ENCODE measurements at places on chromosomes 1 and 21.
A peak's percentile ranks its signal among the peaks of the same experiment; 100 is the strongest.

- DNase-seq, result no peak
These were observed 26.9 kb downstream of the SORT1 start for GRCh38 chr1:109370712-109371340.

GRCh38 chr1:201883266-201883665 is 5.4 kb upstream of the SHISA4 start:
- DNase-seq, result no peak

DNA sequence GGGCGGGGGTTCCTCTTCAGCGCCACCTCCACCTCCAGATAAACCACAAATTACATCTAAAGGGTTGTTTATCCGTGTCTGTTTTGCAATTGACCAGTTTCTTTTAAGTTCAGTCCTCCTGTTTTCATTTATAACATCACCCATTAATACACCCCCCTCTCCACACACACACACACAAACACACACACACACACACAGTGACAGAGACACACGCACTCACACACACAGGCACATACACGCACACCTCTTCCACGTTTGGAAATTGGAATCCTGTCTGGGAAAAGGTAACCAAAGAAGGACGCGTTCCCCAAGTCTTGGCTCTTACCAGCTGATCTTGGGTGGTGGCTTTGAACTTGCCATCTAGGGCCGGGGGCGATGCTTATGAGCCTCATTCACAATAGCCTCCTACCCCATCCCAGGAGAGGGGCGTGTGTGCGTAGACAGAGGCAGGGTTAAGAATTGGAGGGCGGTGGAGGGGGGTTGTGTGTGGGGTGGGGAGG is 442 bp upstream of the CSMD2 start:
- DNase-seq, result no peak

DNA sequence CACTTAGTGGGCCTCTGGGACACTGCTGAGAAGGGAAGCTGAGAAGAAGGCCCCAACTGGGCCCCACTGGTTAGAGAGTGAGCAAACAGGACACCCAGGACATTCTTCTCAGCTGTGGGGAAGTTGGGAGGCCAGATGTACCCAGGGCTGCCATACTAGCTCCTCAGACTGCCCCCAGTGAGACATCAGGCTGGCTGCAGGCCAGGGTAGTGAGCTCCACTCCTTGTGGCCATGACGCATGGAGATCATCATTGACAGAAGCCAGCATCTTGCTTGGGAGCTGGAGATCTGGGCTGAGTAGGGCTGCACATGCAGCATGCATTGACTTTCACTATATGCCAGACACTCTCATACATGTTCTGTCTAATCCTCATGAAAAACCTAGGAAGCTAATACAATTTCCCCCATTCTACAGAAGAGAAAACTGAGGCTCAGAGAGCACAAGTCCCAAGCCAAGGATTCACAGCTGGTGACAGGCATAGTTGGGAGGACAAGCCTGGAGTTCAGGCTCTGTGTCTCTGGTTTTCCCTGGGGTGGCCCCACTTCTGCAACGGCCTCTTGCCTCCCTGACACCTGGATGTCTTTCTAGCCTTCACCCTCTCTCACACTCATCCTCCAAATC is 24.1 kb upstream of the MYCL start:
- no peak for DNase-seq

DNA sequence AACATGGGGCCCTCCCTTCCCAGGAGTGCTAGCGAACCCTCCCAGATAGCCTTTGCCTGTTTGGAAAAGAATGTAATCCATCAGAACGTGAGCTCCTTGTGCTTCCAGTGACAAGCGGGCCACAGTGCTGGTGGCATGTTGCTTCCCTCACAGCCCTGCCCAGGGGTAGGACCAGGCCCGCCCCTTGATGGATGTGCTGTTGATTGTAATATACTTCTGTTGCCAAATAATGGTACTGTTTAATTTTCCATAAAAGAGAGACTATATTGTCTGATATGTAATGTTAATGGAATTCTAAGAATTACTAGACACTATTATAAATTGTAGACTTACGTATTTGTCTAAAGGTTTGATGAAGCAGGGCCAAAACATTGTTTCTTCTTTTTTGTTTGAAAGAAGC is 16.4 kb downstream of the ATP5PO start:
- no peak for DNase-seq

GRCh38 chr1:203026666-203027663 is 674 bp downstream of the PPFIA4 start:
- no peak for DNase-seq

DNA sequence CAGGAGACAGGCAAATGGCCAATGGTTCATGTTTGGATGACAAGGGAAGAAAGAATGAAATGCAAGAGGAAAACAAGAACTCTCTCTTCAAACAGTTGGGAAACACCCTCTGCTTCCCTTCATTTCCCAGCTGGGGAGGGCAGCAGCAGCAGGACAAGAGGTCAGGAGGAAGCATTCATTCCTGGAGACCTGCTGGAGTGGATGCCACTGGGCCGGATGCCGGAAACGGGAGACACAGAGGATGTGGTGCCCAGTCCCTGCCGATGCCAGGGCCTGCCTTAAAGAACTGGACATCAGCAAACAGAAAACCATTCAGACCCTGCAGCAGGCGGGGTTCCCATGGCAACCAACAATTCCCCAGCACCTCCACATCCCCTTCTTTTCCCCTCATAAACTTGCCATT is 102.3 kb upstream of the ZNF648 start:
- peak; percentile 58 for DNase-seq

GRCh38 chr1:155931332-155932038 is 2.7 kb downstream of the KHDC4 start:
- no peak for DNase-seq

- peak; percentile 56 for DNase-seq
These were observed 4.3 kb upstream of the NADK start for GRCh38 chr1:1782399-1783221.

DNA sequence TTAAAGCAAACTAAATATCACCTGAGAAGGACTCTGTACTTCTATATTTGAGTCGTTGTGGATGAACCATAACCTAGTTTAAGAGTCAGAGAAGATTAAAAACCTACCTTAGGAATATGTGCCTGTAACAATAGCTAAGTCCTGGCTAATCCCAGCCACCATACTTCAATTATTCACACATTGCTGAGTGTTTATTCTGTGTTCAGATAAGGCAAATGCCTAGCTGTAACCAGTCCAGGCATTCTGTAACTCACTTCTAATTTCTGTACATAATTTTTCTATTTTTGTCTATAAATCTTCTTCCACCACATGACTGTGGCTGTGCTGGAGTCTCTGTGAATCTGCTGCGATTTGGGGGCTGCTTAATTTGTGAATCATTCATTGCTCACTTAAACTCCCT is 441.9 kb upstream of the ADAMTS5 start:
- no peak for DNase-seq

DNA sequence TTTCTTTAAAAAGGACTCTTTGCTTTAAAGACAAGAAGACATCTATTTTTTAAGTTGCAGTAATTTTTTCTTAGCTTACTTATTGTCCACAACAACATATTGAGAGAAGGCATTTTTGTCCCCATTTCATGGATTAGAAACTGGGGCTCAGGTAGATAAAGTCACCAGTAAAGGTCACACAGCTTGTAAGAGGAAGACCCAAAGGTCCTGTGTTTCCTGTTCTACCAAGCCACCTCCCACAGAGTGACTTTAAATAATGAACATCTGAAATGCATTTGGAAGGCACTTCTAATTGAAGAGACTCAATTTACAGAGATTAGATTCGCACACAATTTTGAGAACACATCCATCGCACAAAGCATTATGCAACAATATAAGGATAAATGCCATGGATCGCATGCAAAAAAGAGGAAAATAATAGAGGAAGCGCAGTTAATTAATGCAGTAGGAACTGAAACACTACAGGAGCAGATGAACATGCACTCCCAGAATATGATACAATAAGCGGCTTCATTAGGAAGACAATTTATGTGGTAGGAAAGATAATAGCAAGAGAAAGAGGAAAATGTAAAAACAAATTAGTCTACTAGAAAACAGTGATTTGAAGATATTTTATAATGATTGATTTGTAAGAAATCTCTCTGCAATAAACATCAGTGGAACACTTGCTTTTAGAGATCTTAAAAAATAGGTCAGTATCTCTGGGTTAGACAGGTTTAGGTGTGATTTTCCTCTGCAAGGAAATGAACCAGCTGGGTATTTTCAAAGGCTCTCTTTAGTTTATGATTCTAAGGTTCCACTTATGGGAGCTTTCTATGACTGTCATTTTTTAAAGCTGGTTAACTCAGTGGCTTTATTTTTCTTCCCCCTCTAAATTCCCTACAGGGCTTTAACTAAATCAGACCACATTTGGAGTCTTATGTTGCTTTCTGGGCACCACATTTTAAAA is 27.1 kb upstream of the CD2 start:
- DNase-seq, result no peak

DNA sequence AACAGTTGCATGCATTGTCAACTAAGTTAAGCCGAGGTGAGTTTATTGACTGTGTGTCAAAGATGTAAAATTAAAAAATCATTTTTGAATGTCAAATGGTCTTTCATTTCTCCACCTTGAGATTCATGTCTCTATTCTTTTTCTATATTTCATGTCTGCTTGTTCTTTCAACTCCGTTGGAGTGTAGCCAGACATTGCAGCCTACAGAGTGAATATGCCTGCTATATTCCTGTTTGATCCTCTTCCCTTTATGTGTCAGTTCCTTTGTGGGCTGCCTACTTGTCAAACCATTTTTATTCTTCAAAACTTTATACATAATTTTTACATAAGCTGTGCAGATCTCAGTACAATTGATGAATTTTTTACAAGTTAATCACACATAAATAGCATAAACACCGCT is 1325.8 kb upstream of the PRMT6 start:
- DNase-seq, result no peak

DNA sequence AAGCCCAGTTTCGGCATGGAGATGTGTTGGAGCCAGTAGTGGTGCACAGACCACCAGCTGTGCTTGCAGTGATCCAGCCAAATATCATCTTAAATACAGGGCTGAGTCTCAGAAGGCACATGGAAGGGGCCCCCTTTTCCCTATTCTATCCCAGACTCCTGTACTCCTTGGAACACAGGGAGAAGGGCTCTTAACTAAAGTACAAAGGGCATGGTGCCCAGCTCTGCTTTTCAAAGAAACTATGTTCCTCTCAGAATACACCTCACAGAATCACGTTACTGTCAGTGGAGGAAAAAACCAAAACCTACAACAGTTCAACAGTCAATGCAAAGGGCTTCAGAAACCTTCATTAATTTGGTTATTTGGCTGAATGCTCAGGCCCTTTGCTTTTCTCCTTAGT is 180.6 kb upstream of the C1orf105 start:
- DNase-seq, result no peak

DNA sequence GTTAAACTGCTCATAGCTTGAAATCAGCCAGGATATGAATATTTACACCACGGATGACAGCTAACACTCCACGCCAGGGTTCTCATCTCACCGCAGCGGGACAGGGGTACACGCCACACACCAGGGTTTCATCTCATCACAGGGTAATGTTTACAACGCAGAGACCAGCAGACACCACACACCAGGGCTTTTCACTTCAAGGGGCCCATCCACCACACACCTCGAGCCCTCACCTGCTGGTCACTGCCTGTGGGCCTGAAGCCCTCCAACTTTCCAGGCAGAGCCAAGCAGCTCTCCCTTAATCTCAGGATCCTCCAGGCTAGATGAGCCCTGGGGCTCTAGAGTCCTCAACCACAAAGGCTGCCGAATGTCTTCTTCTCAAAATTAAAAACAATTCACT is 1.3 kb upstream of the KRTAP10-12 start:
- DNase-seq, result no peak

DNA sequence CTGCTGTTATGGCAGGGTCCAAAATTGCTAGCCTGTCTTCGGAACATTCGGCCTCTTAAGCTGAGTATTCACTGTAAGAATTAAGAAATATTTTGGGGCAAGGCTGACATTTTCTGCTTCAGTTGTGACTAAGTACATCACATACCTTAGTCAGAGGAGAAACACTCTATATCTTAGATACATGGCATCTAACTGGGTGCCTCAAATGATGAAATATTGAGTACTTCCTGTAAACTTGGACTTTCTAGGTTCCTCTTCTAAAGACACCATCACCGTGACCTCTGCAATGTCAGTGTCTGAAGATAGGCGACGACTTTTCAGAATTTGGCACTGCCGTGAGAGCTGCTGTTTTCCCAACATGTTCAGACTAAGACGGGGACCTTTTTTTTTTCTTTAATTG is 65.6 kb downstream of the PCBP3 start:
- no peak for DNase-seq

DNA sequence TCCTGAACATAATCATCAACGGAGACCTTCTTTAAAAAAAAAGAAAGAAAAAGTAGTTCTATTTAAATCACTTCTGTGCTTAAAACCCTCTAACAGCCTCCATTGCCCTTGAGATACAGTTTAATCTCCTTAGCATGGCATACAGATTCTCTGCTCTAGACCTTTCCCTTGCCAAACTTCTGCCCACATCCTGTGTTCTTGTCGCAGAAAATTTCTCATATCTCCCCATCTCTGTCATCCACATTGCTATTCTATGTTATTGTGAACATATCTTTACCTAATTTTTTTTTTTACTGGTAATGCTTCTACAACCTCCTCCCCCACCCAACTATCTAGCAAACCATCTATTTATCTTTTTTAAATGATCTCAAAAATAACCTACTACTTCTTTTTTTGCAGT is 135.7 kb upstream of the PROX1 start:
- DNase-seq, result no peak

GRCh38 chr1:22452481-22452957 is 868 bp downstream of the ZBTB40 start:
- no peak for DNase-seq

DNA sequence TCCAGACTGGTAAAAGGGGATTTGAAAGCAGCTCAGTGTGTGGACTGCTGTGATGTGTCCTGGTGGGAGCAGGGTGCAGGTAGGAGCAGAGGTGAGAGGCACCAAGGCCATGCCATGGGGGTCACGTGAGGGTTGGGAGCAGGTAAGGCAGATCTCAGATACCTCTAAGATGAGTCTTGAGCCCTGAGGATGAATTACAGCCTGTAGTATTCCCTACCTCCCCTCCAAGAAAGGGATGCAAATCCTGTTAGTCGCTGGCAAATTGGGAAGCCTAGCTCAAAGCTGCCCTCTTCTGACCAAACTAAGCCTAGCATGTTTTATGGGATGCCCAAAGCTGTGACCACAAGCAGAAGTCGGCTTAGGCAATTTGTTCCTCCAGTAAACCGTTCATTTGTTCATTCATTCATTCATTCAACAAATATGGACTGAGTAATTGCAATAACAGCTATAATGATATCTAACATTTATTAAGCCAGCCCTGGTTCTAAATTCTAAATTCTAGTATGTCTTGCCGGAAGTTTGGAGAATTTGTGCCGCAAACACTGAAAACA is 3.9 kb upstream of the NUAK2 start:
- peak; percentile 74 for DNase-seq

GRCh38 chr1:54171016-54171415 is 18.2 kb upstream of the CDCP2 start:
- DNase-seq, result no peak

GRCh38 chr1:104921525-104921924 is 1171.8 kb downstream of the AMY1C start:
- DNase-seq, result no peak

DNA sequence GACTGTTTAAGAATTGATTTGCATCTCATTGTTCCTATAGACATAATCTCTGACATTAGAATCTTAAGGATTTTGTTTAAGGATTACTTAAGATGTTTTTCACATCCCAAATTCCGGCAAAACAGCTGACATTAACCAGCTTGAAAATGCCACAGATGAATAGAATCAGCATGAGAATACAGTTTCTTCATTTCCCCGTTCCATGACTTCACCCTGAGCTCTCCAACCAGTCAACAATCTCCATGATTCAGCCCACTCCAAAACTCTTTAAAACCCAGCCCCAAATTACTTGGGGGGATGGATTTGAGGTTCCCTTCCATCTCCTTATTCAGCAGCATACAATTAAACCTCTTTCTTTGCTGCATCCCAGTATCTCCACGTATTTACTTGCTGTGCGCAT is 201.0 kb downstream of the LYPLAL1 start:
- DNase-seq, result no peak
